ENCODE measurements at places on chromosomes 3 and 15. TPM values are rescaled to one million over a fixed set of nuclear protein-coding genes. Genes with fewer than 3 reads are reported as not detected.

- DNase-seq: no peak
These were observed 105.0 kb downstream of the SSR3 start for GRCh38 chr3:156449710-156450574.

PPP1R14D gene
- total RNA-seq: not detected

ATP8B4 gene
- total RNA-seq: not detected

DNA sequence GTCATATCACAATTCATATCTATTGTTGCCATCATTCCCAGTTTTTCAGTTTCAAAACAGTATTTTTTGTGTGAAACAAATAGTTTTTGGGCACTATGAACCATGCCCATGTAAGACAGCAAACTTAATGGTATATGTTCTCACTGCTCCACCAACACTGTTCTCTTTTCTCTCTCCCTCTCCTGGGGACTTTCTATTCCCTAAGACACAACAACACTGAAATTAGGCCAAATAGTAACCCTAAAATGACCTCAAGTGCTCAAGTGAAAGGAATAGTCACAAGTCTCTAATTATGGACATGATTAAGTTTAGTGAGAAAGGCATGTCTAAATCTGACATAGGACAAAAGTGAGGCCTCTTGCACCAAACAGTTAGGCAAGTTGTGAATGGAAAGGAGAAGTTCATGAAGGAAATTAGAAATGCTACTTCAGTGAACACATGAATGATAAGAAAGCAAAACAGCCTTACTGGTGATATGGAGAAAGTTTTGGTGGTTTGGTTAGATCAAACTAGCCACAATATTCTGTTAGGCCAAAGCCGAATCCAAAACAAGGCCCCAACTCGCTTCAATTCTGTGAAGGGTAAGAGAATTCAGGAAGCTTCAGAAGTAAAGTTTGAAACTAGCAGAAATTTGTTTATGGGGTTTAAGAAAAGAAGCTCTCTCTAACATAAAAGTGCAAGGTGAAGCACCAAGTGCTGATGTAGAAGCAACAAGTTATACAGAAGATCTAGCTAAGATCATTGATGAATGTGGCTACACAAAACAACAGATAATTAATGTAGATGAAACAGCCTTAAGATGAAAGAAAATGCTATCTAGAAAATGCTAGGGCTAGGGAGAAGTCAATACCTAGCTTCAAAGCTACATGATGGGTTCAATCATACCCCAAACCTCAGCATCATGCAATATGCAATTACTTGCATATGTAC, 104.2 kb downstream of the CBLB start:
- DNase-seq: no peak

GRCh38 chr15:68951813-68952212, 21.5 kb downstream of the SPESP1 start:
- no peak for DNase-seq

- no peak for DNase-seq
These were observed 25.0 kb downstream of the PIF1 start for GRCh38 chr15:64800476-64800875.

All from MG63 (cell line).